ENCODE measurements at places on chromosomes 7 and 10.

DNA sequence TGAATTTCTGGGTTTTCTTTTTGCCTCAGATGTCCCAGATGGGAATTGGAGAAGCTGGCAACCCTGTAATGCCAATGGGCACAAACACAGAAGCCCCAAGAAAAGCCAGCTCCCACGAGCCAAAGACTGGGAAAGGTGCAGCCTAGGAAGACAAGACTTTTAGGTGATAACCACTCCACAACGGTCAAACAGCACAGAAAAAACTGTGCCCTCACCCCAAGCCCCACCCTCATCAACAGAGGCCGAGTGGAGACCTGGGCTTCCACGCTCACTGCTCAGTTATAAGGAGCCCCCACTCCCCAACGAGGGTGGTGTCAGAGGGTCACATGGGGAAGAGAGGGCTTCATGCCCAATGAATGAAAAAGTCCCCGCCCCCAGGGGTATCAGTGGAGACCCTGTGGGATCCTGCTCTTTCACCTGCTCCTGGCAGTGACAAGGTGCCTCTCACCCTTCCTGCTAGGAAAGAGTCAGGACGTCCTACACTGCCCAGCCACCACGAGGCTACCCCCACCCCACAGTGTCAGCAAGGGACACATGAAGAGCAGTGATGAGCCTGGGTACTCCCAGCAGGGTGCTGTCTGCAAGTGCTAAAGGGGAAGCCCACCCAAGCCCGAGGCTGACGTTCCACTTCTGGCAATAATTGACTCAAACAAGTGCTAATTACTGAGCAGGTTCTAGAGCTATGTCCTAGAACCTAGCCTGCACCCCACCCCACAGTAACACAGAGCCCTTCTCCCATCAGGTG lies 8.3 kb downstream of the TMEM273 start:
- peak; percentile 9 for DNase-seq

- DNase-seq, result no peak
These were observed 135.6 kb downstream of the TMEM168 start for GRCh38 chr7:112654322-112655216.

DNA sequence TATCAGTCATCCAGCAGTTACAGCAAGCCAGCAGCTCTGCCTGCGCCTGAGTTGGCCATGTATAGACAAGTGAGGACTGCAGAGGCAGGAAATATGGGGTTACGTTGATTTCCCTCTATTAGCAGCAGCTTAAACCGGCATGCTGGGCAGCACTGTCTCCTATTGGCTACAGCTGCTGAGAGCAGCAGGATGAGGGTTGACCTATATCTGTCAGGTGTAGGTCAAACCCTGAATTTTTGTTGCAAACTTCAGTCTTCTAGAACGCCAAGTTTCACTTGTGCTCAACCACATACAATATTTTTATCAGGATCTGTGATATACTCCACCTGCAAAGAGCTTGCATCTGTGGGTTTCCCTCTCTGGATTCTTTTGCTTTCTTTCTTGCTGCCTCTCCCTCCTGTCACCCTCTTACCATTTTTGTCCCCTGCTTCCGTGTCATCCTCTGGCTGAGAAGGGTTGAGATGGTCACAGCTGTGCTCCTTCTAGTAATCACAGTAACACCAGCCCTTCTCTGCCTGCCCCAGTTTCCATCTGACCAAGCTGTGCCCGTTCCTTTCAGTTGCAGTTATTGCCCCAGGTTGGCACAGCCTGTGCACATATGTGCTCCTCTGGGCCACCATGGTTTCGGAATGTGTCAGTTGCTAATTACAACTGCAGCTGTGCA lies 23.8 kb upstream of the GLCCI1 start:
- no peak for DNase-seq

DNA sequence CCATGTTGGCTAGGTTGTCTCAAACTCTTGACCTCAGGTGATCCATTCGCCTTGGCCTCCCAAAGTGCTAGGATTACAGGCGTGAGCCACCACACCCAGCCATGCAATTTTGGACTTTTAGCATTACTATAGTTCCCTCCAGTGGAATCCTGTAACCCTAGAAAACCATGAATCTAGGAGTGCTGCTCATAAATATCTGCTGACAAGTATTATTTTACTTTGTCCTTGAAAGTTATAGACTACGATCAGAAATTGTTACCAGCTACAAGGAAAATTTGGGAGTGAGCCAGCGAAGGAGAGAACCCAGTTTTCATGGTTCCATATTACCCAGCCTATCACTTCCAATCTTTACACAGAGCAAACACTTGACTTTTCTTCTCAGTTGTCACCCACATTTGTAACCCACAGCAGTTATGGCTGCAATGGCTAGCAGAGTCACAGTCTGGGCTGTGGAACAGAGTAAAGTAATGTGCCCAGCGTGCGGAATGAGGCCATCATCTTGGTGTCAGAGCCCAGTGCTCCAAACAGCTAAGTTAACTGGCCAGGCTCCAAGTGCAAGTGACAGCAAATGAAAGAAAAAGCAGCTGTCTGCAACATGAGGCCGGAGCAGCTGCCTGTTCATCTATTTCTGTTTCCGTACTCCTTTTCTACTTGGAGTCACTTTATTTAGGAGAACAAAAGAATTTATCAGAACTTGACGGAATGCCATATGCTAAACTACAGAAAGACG lies 29.9 kb downstream of the ZC3HC1 start:
- DNase-seq, result no peak

- DNase-seq, result peak; percentile 29
These were observed 192.9 kb upstream of the MBL2 start for GRCh38 chr10:52965509-52965908.

- DNase-seq, result no peak
These were observed 10.6 kb upstream of the SAMD8 start for GRCh38 chr10:75100764-75101291.

- DNase-seq, result no peak
These were observed 64.1 kb upstream of the ITGB1 start for GRCh38 chr10:33022090-33022489.

DNA sequence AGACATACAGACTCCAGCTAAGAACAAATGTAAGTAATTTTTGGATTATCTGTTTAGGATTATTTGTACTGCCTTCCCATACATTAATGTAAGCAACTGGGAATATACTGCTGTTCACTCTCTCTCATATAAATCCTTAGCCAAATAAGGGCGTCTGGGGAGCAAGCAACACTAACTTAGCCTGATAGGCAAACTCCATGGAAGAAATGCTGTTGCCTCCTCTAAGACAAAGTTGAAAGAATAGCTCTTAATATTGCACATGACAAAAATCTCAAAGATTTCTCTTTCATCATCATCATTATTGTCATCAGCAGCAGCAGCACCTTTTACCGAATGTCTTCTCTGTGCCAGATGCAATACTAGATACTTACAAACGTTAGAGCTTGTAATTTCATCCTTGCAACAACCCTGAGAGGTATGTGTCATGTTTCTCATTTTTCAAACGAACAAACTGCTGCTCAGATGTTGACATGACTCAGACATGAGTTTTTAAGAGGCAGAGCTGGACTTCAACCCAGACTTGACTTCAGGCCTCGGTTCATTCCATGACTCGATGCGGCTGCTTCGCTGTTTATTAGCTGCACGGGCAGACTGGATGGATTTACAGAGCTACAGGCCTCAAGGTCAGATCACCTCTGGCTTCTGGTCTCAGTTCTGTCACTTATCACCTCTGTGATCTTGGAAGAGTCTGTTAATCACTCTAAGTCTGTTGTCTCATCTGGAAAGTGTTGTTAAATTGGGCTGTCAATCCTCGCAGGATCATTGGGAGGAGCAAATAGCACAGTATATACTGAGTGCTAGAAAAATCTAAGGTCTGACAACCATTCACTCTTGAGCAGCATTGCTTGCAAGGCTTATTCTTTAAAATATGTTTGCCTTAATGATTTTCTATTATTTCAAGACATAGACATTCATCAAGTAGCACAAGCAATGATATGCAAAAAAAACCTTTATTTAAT lies 126.3 kb upstream of the CELF2 start:
- DNase-seq, result no peak

- no peak for DNase-seq
These were observed 69.0 kb upstream of the KMT2C start for GRCh38 chr7:152504816-152505215.

DNA sequence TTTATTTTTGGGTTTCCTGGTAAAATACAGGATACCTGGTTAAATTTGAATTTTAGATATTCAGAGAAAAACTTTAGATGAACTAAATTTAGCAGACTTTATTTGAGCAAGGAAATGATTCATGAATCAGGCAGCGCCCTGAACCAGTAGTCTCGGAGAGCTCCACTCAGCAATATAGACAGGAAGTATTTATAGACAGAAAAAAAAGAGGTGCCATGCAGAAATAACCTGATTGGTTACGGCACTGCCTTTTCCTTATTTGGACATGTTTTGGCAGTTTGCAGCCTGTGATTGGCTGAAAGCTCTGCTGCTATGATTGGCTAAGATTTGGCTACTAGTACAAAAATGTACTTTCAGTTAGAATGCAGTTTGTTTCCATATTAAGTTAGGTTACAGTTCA lies 198.3 kb upstream of the DKK1 start:
- no peak for DNase-seq

- no peak for DNase-seq
These were observed 449.9 kb upstream of the ANKRD30A start for GRCh38 chr10:36675458-36675880.

DNA sequence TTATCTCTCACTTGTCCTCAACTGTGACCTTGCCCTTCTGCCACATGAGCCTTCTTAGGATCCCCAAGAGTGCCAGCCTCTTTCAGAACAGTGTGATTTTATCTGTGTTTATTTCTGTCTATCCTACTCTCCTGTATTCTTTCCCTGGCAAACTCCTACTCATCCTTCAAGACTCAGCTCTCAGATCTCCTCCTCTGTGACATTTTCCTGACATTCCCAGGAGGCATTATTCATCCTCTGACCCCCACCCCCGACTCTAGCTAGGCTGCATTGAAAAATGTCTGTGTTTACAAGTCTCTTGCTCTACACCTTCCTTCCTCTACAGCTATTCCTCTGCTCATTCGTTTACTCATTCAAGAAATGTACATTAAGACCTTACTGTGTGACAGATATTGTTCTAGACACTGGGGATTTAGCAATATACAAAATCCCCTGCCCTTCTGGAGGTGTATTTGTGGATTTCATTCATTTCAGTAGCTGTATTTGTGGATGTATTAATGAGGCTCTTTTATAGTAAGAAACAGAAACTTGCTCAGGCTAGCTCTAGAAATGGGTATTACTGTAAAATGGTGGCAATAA lies 61.4 kb upstream of the COMTD1 start:
- DNase-seq, result no peak

DNA sequence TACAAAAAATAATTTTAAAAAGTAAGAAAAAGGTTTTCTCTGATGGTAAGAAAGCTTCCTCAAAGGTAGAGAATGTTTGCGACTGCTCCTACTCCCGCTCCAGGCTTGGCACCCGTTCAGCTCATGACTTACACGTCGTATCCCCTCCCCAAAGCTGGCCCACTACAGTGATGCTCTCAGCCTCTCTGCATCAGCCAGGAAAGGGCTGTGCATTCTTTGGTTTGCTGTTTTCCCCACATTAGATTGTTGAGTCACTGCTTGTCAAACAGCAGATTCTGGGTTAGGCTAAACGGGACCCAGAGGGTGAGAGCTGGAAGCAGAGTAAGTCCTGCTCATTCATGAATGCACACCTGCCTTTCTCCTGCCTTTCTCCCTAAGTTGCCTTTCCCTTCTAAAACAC lies 54.7 kb upstream of the NMT2 start:
- DNase-seq, result no peak

GRCh38 chr10:68333440-68334431 lies 1.0 kb upstream of the PBLD start:
- no peak for DNase-seq

- DNase-seq, result no peak
These were observed 127.8 kb upstream of the NPSR1 start for GRCh38 chr7:34530259-34530658.

GRCh38 chr10:80600256-80600655 lies 62.6 kb downstream of the SH2D4B start:
- no peak for DNase-seq

DNA sequence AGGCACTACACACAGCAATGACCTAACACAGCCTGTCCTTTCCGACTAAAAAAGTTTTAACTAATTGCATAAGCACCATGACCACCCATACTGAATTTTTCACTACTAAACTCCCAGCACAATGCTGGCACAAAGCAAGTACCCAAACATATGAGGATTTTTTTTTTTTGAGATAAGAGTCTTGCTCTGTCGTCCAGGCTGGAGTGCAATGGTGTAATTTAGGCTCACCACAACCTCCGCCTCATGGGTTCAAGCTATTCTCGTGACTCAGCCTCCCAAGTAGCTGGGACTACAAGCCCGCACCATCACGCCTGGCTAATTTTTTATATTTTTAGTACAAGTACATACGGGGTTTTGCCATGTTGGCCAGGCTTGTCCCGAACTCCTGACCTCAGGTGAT lies 5.1 kb downstream of the UBE2H start:
- no peak for DNase-seq

GRCh38 chr7:102913826-102914225 lies 1.0 kb downstream of the LRRC17 start:
- no peak for DNase-seq

- DNase-seq, result no peak
These were observed 1.0 kb upstream of the HOXA11 start for GRCh38 chr7:27185854-27186667.

DNA sequence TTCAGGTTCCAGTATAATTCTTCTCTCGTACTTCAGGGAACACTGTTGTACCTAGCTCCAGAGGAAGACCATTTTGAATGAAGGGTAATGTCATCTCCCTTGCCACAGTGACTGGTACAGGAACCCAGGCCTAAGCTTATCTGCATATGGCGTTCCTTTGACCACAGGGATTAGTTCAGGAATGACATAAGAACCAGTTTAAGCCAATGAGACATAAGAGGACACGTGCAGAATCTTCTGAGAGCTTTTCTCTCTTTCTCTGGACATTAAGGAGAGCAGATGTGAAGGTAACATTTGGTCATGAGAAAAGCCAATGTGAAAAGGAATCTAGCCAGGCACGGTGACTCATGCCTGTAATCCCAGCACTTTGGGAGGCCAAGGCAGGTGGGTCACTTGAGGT lies 21.8 kb upstream of the HIBADH start:
- DNase-seq, result no peak

DNA sequence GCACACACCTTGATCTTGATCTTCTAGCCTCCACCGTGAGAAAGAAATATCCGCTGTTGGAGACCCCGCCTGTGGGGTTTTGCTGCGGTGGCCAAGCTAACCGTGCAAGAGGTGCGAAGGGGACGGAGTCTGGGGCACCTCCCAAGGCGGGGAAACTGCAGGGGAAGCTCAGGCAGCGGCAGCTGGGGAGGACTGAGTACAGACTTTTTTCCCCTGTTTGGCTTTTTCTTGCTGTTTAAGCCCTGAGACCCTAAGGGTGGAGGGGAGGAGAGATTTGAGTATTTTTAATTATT lies 108.0 kb downstream of the DNAJB6 start:
- DNase-seq, result no peak

- DNase-seq, result no peak
These were observed 91.2 kb downstream of the KAT6B start for GRCh38 chr10:74917481-74918077.

- no peak for DNase-seq
These were observed 86.6 kb downstream of the CFAP58 start for GRCh38 chr10:104440221-104440620.

DNA sequence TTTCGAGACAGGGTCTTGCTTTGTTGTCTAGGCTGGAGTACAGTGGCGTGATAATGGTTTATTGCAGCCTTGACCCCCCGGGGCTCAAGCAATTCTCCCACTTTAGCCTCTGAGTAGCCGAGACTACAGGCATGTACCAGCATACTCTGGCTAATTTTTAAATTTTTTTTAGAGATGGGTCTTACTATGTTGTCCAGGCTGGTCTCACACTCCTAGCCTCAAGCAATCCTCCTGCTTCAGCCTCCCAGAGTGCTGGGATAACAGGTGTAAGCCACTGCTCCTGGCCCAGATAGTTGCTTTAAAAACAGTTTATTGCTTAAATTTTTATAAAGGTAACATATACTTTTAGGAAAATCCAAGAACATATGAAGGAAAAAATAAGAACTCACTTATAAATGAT lies 26.3 kb downstream of the NEURL1 start:
- DNase-seq, result no peak
